NCI-H146 (cell line): ENCODE measurements at places on chromosomes 1 and 21.

DNA sequence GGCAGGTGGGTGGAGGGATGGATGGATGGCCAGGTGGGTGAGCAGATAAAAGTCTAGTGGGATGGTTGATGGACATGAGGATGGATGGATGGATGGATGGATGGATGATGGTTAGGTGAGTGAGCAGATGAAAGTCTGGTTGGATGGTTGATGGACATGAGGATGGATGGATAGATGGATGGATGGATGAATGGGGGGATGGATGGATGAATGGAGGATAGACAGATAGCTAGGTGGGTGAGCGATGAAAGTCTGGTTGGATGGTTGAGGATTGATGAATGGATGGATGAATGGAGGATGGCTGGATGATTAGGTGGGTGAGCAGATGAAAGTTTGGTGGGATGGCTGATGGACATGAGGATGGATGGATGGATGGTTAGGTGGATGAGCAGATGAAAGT is 9.0 kb upstream of the ARHGEF19 start:
- no peak for DNase-seq

DNA sequence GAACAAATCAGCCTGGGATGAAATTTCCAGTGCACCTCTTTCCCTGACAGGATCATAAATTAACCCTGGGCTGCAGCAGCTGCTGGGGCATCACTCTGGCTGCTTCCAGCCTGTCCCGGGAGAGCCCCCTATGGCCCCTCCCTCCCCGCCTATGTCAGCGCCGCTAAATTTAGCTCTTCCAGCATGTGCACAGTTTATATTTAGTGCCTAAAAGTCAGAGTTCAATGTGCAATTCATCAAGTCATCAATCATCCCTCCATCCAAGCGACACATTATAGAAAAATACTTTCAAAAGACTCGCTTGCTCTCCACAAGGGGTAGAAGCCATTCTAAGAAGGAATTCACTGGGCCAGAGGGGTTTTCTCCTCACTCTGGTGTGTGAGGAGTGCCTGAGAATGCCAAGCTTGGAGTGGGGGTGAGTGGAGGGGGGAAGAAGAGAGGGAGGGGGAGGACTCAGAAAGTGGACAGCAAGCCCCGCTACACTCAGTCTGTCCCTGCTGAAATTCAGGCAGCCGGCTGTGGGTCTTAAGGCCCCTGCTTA is 37.4 kb downstream of the XCL1 start:
- DNase-seq, result peak; percentile 26

- DNase-seq, result no peak
Measured at GRCh38 chr1:5967351-5968160, 24.7 kb downstream of the NPHP4 start.

- DNase-seq, result no peak
Measured at GRCh38 chr21:41989698-41990097, 20.5 kb downstream of the ZBTB21 start.

DNA sequence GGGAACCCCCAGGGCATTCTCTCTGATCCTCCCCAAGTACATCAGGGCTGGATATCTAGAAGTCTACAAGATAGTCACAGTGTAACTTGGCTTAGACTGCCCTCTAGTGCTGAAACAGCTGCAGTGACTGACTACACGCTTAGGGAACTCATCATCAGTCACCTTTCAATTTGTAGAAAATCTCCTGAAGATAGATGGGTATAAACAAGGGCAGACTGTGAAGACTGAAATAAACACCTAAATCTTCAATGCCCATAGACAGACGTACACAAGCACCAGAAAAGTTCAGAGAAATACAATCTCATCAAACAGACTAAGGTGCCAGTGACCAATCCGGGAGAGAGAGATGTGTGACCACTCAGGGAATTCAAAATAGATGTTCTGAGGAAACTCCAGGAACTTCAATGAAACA is 46.6 kb downstream of the PACC1 start:
- peak; percentile 50 for DNase-seq

DNA sequence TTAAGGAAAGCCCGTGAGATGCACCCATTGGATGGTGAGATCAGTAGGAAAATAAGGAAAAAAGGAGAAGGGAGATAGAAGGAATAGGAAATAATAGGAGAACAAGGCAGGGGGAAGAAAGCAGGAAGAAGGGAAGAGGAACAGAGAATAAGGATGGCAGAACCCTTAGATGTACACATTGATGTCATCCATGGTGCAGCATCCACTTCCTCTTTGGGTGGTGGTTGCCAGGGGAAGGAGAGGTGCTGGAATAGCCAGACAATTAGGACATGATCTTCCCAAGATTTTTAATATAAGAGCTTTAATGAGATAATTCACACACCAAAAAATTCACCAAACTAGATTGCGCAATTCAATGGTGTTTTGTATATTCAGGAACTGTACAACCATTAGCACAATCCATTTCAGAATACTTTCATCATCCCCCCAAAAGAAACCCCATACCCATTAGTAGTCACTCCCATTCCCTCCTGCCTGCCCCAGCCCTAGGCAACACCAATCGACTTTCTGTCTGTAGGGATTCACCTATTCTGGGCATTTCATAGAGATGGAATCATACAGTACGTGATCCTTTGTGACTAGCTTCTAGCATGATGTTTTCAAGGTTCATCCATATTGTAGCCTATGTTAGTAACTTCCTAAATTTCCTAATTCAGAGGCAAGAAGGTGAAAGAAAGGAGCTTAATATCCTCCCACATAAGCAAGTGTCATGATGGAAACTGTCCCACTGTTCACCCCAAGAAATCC is 121.4 kb downstream of the PLXNA2 start:
- no peak for DNase-seq

DNA sequence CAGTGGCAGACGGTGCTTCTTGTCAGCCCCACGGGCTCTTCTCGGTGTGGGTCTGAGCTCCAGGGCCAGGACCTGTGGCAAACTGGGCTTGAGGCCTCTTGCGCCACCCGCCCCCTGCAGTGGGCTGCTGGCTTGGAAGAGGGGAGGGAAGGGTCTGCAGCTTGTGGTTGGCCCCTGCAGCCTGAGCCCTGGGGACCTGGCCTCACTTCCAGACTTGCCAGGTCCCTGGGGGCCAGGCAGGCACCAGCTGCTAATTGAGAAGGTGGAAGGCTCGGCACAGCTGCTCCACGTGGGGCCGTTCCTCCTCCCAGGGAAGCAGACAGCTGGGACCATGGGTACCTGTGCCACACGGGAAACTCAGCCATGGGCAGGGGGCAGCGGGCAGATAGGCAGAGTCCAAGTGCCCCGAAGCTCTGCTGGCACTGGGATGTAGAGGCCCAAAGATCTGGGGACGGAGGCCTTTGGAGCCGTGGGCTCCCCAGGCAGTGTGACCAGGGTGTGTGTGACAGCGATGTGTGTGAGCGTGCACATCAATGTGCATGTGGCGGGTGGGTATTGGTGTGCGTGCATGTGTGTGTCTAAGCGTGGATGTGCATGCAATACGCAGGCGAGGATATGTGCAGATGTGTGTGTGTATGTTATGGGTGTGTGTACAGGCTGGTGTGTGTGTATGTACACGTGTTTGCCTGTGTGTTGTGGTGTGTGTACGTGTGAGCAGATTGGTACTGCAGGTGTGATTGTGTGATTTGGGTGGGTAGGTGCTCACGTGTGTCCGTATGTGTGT is 39.3 kb downstream of the TP73 start:
- no peak for DNase-seq

GRCh38 chr1:117613249-117613968 is 7.6 kb downstream of the TENT5C start:
- DNase-seq, result no peak

DNA sequence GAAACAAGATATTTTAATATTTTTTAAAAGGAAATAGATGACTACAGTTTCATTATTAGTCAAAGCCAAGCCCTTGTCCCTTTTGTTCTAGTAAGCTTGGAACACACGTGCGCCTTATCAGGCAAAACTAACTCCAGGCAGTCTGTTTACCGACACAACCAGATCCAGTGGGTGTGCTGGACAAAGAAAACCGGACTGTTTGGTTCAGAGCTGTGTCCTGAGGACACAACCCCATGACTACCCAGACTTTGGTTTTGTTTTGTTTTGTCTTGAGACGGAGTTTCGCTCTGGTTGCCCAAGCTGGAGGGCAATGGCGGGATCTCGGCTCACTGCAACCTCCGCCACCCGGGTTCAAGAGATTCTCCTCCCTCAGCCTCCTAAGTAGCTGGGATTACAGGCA is 13.9 kb upstream of the RHOU start:
- no peak for DNase-seq

DNA sequence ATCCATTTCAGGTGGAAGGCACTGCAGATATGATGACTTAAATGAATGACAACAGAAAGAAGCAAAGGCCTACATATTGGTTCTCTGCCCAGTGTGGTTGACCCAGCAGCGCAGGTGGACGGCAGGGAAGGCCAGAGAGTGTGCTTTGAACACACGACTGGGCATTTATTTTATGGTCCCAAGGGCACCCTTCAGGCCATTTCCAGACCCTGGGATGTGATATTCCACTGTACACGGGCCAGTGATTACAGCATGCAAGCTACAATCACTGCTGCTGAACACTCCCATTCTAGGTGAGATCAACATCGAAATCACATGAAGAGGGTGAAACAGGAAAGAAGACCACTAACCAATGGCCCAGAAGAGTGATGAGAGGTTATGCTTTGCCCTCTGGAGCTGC is 33.8 kb downstream of the PCNX2 start:
- no peak for DNase-seq

DNA sequence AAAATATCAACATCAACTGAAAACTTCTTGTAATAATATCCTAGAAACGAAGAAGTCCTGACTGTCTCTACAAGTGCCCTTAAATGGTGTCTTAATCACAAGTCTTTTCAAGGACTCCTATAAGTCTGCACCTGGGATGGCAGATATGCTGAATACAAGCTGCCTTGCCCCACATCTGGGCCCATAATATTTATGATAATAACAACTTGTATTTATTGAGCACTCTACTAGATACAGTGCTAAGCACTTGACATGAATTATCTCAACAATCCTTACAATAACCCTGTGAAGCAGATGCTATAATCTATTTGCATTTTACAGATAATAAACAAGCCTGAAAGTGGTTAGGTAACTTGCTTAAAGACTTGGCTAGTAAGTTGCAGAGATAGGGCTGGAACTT is 78.0 kb upstream of the ZNF648 start:
- DNase-seq, result no peak

DNA sequence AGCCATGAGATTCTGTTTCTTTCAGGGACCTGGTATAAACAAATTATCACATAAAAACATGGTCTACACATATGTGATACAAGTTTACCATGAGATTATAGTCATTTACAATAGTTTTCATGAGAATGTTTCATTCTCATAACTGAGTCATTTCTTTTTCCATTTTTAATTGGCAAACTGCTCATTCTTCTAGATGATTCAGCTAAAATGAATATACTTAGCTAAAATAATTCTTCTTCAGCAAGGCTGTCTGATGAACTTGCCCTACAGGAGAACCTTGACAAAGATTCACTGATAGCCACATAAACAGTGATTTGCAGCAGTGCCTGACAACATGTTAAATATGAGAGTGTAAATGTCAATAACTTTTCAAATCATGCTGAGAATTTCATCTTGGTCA is 253.2 kb downstream of the FMN2 start:
- DNase-seq, result no peak

GRCh38 chr1:94676686-94677085 is 135.1 kb upstream of the F3 start:
- peak; percentile 15 for DNase-seq

DNA sequence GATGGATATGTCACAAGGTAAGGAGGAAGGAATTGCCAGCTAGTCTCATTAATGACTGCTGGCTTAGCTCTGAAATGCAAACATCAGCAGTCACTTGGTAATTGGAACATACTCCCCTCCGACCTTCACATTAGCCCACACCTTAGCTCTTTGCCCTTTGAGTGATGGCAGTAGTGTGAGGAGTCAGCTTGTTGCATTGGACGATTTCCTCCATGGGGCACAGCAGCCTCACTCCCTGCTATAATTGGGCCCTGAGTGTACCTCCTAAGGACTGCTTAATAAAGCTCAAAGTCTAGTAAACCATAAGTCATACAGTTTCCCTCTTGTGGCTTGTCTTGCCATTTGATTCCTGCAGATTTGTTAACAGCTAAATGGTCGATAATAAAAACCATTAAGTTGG is 19.4 kb downstream of the METTL13 start:
- no peak for DNase-seq

GRCh38 chr1:201896951-201897391 is 8.3 kb downstream of the SHISA4 start:
- DNase-seq, result no peak
